ENCODE measurements at places on chromosomes 1 and 21.
A peak's percentile ranks its signal among the peaks of the same experiment; 100 is the strongest.

DNA sequence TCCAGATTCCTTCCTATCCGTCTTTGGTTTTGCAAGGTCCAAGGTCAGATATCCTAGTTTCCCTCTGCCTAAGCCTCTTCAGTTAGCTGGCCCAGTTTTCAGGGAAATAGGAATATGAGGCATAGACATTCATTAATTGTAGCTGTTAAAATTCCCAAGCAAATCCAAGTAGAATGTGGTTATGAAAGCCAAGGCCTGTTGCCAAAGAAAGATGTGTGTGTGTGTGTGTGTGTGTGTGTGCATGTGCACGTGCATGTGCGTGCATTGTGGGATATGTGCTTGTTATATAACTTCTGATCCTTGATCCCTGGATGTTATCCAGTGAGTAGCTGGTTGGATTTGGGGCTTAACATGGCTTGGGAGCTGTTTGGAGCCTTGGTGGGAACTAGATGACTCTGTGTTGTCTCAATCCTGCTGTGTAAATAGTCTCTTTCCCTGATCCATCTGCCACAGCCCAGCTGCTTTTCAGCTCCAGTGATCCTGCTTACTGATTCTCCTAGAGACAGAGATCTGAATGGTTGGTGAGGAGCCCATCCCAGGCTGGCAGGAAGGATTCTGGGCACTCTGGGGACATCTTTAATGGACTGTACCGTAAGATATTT lies 70.6 kb upstream of the GCLM start:
- DNase-seq, result no peak

DNA sequence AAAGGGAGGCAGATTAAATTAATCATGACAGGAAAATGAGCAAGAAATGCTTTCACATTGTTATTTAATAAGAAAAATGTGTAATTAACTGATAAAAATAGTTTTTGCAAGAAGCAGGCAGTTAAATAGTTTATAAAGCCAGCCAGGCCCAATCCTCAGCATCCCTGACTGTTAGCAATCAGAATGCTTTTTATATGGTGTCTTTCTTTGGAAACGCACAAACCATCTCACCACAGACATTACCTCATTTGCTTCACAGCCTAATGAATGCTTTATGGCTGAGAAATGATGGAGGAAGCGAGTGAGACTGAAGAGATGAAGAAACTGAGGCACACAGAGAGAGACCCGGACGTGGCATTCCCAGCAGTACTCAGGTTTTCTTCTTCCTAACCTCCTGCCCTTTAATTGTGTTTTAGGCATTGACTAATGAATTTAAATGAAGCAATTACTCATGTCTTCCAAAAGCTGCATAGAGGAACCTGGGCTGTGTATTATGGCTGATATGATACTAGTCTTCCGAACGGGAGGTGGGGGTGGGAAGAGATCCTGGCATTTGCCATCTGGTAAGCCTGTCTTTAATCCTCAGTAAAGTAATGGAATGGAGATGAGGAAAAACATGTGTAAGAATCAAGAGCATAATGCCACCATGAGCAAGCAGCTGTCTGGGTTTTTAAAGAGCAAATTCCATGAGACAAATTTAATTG lies 116.1 kb upstream of the LMO4 start:
- no peak for DNase-seq

DNA sequence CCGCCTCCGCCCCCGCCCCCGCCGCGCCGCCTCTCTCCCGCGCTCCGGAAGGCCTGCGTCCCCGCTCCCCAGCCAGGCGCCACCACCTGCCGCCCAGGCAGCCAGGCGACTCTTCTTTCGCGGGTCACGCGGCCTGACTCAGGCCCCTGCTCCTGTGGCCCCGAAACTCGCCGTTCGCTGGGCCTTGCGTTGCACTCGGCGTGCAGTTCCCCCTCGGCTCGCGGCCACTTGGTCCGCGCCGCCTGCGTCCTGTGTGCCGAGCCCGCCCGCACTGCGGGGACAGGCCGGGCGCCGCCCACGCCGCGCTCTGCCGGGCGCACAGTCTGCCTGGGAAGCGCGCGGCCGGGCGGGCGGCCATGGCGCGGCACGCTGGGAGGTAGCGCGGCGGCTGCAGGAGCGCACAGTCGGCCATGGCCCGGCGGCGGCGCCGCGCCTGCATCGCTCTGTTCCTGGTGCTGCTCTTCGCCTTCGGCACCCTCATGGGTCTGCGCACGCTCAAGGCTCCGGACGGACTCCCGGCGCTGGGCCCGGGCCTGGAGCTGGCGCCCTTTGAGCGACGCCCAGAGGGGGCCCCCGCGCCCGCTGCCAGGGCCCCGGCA lies at the start of gene MANEAL:
Gene MANEAL, plus strand, starts transcription at position 75 of the 599 bp plus-strand sequence. Its CDS starts 336 bp downstream, at position 411.
- DNase-seq, result no peak

- no peak for DNase-seq
Measured at GRCh38 chr1:7975212-7975865, 13.8 kb downstream of the PARK7 start.

GRCh38 chr1:20493309-20493708 lies 7.3 kb upstream of the CAMK2N1 start:
- no peak for DNase-seq

- DNase-seq, result no peak
Measured at GRCh38 chr1:154730986-154731489, 123.1 kb upstream of the ADAR start.

DNA sequence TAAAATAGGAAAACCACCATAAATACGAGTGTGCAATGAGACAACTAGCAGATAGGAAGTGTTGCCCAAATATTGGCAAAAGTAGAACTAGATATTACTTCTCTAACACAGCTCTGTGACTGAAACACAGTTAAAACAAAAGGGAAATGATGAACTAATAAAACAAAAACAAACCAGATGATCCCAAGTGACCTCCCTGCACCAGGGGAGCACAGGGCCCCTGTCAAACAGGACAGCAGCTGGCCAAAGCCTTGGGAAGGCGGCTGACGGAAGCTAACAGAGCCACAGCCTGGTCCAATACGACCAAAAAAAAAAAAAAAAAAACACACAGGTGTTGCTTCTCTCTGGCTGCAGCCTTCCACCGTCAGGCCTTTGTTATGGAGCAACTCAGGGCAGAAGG lies 17.8 kb downstream of the ZBTB17 start:
- DNase-seq, result no peak

DNA sequence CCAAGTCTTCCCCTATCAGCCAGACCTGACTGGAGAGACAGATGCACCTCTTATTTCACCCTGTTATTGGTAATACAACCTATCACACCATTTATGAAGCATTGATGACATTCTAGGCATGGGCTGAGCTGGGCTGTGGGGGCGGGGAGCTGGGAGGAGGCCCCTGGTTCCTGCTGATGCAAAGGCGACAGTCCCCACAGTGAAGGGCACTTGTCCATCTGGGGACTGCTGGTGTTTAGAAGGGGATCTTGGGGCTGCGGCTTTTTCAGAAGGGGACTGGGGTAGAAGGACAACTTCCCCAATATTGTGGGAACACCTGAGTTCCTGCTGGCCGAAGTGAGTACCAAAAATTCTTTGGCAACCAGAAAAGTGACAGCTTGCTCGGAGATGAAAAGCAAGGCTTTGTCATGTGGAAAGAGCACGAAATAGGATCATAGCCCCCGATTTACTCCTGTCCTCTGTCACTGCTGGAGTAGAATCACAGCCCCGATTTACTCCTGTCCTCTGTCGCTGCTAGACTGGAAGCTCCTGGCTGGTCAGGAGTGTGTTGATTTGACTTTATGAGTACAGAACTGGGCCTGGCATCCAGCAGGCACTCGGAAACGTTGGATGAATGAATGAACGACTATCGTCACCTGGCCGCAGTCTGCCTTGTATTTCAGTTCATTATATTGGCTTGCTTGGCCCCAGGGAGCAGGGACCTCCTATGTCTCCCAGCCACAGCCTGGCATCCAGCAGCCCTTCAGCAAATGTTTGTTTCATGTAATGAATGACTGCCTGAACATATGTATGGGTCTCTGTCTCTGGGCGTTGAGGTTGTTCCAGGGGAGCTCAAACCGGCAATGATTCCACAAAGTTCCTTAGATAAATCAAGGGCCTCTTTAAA lies 16.5 kb upstream of the ETV3L start:
- no peak for DNase-seq

- DNase-seq, result peak; percentile 56
Measured at GRCh38 chr1:16215882-16216753, 3.7 kb upstream of the ARHGEF19 start.

GRCh38 chr1:182766881-182767645 lies 22.5 kb upstream of the NPL start:
- DNase-seq, result no peak

- no peak for DNase-seq
Measured at GRCh38 chr1:228781161-228781808, 46.0 kb downstream of the RHOU start.

- DNase-seq, result no peak
Measured at GRCh38 chr1:115728341-115728740, 40.2 kb downstream of the CASQ2 start.

DNA sequence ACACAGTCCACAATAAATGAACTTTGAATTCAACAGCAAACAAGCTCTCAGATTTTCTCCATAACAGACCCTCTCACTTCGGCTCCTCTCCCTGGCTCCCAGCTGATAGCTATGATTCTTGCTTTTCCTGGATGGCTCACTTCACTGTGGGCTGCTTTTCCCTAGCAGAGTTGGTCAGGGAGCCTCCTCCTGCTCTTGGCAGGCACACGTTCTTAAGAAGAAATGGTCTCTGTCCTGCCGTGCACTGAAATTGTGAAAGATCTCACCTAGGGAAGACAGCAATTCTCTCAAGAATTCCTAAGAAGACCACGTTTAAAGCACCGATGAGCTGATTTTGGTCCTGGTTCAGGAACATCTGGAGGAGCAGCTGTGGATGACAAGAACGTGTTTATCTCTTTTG lies 148.5 kb upstream of the KCNK2 start:
- no peak for DNase-seq

GRCh38 chr1:217919683-217920388 lies 288.7 kb downstream of the SPATA17 start:
- DNase-seq, result no peak

DNA sequence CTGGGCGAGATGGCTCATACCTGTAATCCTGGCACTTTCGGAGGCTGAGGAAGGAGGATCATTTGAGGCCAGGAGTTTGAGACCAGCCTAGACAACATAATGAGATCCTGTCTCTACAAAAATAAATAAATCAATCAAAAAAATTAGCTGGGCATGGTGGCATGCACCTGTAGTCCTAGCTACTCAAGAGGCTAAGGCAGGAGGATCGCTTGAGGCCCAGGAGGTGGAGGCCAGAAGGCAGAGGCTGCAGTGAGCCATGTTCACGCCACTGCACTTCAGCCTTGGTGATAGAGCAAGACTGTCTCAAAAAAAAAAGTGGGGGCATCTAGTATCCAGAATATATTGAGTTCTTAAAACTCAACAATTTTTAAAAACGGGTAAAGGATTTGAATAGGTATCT lies 6.0 kb downstream of the TUT4 start:
- DNase-seq, result no peak

GRCh38 chr21:41887667-41888066 lies 8.5 kb upstream of the PRDM15 start:
- no peak for DNase-seq

DNA sequence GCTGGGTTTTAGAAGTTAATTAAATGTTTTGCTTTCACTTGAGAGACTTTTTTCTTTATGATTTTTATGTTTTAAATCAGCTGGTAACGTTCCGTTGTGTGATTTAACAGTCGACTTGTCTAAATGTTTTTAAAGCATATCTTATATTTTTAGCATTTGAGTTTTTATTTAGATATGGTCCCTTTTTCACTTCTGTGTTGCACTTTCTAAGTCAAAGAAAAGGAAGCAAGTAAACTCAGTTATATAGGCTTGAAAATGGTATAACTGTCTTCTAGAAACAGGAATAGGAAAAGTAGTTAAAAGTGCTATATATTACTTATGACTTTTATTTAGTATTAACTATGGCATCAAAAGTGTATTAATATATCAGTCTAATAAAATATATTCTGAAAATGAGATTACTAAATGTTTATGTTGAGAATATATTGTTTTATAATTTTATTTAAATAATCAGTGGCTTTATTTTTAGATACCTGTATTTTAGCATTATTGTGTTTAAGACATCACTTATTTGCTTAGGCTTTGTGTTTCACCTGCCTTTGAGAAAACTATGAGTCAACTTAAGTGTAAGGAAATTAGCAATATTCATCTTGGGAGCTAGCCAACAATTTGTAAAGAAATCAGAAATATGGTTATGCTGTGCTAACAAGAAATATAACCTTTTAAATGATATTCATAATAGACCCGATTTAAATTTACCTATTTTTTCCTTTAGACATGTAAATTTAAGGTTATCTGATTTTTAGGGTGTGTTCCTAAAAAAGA lies 60.5 kb downstream of the RABGAP1L start:
- no peak for DNase-seq

- no peak for DNase-seq
Measured at GRCh38 chr1:23479666-23479941, 4.4 kb downstream of the ASAP3 start.

DNA sequence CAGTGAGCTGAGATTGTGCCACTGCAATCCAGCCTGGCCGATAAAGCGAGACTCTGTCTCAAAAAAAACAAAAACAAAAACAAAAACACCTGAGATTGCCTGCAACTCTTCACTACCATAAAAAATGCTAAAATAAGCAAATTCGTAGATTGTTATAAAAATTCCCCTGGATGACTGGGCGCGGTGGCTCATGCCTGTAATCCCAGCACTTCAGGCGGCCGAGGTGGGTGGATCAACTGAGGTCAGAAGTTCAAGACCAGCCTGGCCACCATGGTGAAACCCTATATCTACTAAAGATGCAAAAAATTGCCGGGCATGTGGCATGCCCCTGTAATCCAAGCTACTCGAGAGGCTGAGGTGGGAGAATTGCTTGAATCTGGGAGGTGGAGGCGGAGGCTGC lies 10.7 kb downstream of the MED18 start:
- DNase-seq, result no peak

DNA sequence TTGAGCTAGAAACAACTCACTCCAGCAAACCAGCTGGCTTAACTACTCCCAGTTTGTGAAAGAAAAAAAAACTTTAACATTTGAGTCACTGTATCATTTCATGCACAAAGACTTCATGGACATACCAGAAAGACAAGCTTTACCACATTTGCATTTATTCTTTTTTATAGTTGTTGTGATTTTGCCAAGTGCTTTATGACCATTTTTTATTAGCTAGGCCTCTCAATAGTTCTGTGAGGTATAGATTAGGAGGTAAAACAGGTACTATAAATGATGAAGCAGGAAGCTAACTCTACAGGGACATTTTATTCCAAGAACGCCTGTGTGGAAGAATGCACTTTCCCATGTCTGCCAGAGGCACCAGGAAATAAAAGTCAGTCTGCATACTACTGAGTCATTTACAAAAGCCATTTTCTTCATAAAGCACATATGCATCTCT lies 8.2 kb upstream of the DENND1B start:
- DNase-seq, result no peak

- DNase-seq, result no peak
Measured at GRCh38 chr1:155831279-155831976, 25.6 kb downstream of the GON4L start.

DNA sequence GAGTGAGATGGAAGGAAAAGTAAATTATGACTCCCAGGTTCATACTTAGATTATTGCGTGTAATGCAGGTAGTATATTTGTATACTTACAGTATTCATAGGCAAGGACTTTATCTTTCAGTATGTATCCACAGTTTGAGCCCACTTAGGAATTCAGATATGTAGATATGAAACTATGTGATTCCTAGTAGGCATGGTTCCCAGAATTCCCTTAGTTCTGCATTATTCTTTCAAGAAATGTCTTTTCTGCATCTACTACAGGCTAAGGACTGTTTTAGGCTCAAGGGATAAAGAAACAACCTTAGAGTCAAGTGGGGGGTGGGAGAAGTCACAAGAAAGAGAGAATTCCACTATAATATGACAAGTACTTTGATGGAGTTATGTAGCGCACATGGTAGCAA lies 13.8 kb downstream of the ANGPTL1 start:
- no peak for DNase-seq

GRCh38 chr1:247857069-247857984 lies at the start of gene TRIM58:
Gene TRIM58, plus strand, starts transcription at chr1:247857187. Its CDS starts 60 bp downstream, at chr1:247857247.
- no peak for DNase-seq

Data from effector CD8-positive, alpha-beta T cell (primary cell).